ENCODE measurements at places on chromosomes 6 and 20. TPM values are rescaled to one million over a fixed set of nuclear protein-coding genes. Genes with fewer than 3 reads are reported as not detected.
A peak's percentile ranks its signal among the peaks of the same experiment; 100 is the strongest.

GRCh38 chr20:20293141-20293540 is 74.8 kb upstream of the INSM1 start:
- no peak for DNase-seq

DNA sequence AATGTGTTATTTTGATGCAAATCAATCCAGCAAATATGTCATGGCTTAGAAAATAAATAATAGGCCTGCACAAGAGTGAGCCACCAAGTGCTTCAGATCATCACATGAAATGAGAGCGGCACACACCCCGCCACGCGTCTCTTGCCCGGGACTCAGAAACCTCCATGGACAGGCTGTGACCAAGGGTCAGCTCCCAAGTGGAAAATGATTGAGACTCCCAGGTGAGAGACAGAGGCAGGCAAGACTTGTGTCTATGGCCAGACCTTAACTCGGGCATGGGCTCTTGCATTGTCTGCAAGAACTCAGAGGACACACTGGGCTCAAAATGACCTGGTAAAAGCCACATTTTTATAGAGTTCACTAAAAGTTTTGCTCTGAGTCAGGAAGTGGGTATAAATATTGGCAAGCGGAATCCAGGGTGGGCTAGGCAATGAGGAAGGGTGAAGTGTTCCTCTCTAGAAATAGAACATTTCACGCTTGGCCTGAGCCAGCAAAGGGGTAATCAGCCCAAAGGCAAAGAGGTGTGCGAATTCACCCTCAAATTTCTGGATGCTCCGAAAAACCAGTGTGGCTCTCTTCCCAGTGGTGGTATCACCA is 30.7 kb upstream of the RIN2 start:
- no peak for DNase-seq

- DNase-seq = no peak
Measured at GRCh38 chr20:45038745-45039474, 62.0 kb downstream of the KCNS1 start.

- no peak for DNase-seq
Measured at GRCh38 chr20:46074006-46074405, 15.8 kb downstream of the NCOA5 start.

DNA sequence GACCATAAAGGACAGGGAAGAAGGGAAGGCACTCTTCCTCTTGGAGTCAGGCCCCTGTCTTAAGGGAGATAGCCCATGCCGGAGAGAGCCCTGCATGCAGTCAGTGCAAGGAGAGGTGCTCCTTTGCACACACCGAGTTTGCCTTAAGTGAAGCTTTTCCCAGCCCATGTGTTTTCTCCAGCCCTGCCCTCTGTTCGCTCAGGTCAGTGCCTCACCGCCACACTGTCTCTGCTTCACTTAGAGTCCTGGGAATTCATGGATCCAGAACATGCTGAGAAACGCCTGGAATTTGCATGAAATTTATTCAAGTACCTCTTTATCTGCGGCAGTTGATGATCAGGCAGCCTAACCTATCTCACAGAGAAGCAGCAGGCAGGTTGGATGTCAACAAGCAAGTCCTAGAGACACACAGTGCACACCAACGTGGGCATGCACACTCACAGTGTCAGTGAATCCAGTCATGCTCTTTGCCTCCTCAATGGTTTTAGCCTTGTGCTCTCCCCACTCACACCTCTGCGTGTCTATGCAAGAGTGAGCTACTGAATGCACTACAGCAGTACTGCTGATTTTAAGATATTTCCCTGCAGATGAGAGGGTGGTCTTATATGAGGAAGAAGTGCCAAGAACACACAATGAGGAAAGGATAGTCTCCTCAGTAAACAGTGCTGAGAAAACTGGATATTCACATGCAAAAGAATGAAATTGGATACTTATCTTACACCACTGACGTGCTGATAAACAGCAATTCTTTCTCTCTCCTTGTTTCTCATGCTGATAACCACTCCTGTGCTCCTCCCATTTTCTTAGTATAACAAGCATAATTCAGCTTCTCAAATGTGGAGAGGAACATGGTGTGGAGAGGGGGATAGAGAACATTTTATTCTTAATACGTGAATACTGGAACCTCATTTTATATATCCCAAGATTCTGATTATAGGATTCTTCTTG is 295.1 kb upstream of the CDYL start:
- DNase-seq = no peak

- DNase-seq = no peak
Measured at GRCh38 chr20:6692566-6693173, 74.8 kb upstream of the BMP2 start.

- DNase-seq = no peak
Measured at GRCh38 chr6:119322715-119323350, 26.7 kb downstream of the MAN1A1 start.

GRCh38 chr20:38345643-38346042 is 639 bp upstream of the LBP start:
- DNase-seq = no peak

- no peak for DNase-seq
Measured at GRCh38 chr6:24576447-24576846, 69.5 kb downstream of the KIAA0319 start.

GRCh38 chr20:49669601-49670189 is 44.0 kb downstream of the B4GALT5 start:
- DNase-seq = no peak

GRCh38 chr6:44234101-44235025 is 11.0 kb downstream of the SLC29A1 start:
- no peak for DNase-seq

DNA sequence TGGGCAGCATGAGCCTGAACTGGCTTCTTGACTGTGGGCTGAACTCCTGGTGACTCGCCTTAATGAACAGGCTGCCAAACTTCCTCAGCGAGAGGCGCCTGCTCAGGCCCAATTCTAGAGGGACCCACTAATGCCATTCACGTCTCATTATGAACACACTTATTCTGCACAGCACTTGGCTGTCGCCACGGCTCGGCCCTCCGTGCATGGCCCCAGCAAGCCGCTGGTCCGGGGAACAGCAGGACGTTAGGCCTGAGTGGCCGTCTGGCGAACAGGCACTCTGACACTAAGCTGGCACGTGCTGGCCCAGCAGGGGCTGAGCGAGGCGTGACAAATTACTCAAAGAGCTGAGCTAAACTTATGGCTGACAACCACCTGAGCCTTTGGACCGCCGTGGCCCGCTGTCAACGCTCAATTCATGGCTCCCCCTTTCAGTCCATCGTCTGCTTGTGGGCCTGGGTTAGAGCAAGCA is 45.9 kb downstream of the INSM1 start:
- no peak for DNase-seq

- DNase-seq = no peak
Measured at GRCh38 chr20:2751878-2752566, 48.4 kb downstream of the CPXM1 start.

- peak; percentile 37 for DNase-seq
Measured at GRCh38 chr6:159110013-159110412, 59.2 kb upstream of the FNDC1 start.

DNA sequence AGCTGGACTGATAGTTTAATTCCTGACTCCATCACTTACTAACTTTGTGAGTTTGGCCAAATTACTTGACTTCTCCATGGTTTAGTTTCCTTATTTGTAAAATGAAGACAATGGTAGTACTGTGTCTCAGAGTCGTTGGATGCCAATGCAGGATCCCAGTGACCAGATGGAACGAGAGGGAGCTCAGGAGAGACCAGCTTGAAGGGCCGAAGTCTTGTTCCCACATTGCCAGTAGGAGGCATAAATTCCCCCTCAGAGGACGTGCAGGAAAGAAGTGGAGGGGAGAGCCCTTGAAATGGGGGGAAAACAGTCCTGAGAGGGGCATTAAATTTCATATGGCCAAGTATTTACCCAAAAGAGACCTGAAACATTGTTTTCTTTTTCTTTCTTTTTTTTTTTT is 2.1 kb upstream of the MUC22 start:
- no peak for DNase-seq

DNA sequence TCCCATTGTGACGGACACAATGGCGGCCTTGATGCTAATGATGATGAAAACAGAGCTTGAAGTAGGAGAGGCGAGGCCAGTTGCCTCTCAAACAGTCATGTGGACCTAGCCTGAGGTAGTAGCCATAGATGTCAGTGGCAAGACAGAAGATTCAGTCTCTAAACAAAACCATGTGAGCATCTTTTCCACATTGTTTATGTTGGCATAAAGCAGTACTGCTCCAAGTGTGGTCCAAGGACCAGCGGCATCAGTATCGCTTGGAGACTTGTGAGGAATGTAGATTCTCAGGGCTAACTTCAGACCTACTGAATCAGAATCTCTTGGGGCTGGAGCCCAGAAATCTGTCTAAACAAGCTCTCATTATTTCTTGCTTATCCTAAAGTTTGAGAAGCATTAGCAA is 312.8 kb upstream of the JAG1 start:
- DNase-seq = no peak

GRCh38 chr6:111938710-111939109 is 65.5 kb upstream of the FYN start:
- no peak for DNase-seq

DNA sequence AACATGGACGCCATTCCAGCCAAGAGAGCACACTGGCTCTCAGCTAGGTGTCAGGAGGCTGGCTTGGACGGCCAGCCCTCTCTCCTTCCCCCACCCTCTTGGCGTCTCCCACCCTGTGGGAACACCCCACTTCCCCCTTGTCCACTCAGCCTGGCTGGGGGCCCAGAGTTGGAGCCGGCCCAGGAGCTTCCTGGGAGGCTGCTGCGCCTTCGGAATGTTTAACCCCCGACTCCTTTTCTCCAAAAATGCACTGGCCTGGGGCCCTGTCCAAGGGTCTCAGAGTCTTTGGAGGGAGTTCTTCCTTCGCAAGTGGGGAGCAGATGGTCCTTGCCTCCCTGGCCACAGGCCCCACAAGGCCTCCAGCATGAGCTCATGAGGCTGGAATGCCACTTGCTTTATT is 4.1 kb downstream of the ADAM33 start:
- DNase-seq = no peak

- no peak for DNase-seq
Measured at GRCh38 chr6:85923013-85923430, 280.3 kb upstream of the SYNCRIP start.

- DNase-seq = no peak
Measured at GRCh38 chr6:15420959-15421438, 175.1 kb downstream of the JARID2 start.

GRCh38 chr6:31321005-31321707 is 35.8 kb downstream of the HLA-B start:
- DNase-seq = no peak

DNA sequence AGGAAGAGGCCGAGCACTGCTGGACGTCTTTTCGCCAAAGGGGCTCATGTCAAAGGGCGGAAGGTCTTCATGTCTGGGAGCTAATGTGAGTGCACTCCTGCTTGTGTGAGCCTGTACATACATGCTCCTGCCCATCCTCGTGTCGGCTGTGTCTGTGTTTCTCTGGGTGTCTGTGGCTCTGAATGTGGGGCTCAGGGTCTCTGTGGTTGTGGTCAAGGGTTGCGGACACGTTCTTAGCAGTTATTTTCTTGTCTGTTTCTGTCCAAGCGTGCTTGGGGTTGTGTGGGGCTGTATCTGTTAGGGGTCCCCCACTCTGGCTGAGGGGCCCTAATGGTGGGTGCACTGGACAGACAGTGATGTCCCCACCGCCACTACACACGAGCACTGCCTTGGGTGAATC is 2.9 kb downstream of the AVP start:
- DNase-seq = no peak

- peak; percentile 76 for DNase-seq
Measured at GRCh38 chr6:134175532-134176263, 123.3 kb upstream of the SLC2A12 start.

DNA sequence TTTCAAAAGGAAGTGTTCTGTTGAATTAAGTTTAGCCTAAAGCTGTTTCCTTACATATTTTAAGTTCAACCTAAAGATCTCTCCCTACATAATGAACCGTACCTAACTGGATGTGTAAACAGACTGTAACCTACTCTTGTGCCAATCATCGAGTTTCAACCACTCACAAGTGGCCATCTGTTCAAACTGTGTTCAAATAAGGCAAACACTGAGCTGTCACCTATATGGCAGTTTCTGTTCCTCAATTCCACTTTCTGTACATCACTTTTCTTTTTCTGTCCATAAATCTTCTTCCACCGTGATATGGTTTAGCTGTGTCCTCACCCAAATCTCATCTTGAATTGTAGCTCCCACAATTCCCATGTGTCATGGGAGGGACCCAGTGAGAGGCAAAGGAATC is 428.6 kb downstream of the HACE1 start:
- DNase-seq = no peak

DNA sequence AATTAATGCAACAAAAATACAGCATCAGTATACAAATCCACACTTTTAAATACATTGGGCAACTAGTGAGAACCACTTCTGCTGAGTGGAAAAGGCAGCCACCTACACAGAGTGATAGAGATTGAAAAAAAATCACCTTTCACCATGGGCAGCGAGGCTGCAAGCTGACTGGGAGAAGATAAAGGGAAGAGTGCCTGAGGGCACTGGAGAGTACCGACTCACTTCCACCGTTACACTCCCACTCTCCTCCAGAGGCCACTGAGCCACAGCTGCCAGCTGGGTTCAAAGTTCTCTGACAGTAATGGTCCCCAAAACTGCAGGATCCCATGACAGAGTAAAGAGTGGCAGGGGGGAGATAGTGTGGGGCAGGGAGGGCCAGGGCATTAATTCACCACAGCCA is 24.1 kb downstream of the PXT1 start:
- DNase-seq = no peak

GRCh38 chr20:23438661-23439060 is 824 bp upstream of the CSTL1 start:
- DNase-seq = no peak

DNA sequence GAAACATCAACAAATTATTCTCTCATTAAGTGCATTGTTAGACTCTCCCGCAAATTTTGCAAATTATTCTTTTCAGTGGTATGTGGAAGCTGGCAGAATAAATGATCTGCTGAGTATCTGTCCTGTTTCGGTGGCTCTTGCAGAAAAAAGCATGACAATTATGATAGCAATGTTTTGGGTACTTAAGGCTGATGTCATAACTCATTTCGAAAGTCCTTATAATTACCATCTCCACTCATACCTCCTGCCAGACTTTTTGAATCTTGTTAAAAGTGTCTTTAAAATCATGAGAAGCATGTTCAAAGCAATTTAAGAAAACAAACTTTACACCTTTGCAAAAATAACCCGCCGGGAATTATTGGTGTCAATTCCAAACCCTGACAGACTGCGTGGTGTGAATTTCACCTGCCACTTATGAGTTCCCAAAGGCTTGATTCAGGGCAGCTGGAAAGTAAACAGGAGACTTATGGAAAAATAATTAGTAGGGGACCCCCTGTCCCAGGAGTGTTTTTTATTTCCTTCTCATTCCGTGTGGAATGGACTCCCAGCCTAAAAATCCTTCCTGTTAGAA is 87.6 kb upstream of the E2F3 start:
- DNase-seq = no peak

Gene DCDC2
- 5.5 TPM for total RNA-seq

Gene NNAT
- total RNA-seq = 114 TPM

Gene CTAGE9
- total RNA-seq = not detected

Gene GLP1R
- 1.6 TPM for total RNA-seq

Gene POU5F1
- total RNA-seq = not detected

Gene SLC24A3
- total RNA-seq = 12.0 TPM

Gene DOK5
- total RNA-seq = 2.2 TPM

Gene TRIM40
- total RNA-seq = not detected

Gene PRND
- not detected for total RNA-seq

Gene ZNF337
- 20.2 TPM for total RNA-seq

Gene TSPO2
- total RNA-seq = not detected

Gene SLCO4A1
- 5.3 TPM for total RNA-seq
